DND-41 (cell line): ENCODE measurements at places on chromosomes 16 and 17.

GRCh38 chr16:84354306-84354705, 14.0 kb upstream of the ATP2C2 start:
- DNase-seq: no peak

- no peak for DNase-seq
Measured at GRCh38 chr16:49469311-49469670, 95.7 kb downstream of the C16orf78 start.

- DNase-seq: no peak
Measured at GRCh38 chr17:52536489-52536888, 378.0 kb upstream of the CA10 start.

DNA sequence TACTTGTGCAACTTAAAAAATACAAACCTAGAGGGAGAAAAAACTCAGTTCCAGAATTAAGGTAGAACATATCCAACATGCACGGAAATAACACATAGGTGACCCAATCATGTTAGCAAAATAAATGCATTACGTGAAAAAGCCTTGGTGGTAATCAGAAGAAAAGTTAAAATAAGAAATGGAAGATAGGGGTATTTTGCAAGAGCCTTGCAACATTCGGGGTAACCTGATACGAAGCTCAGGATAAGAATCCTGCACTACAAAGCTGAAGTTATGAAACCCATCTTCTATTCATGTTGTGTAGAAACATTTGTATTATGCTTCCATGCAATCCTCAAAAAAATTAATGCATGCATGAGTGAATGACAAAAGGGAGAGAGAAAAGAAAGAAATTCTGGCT, 33.1 kb downstream of the CHCT1 start:
- no peak for DNase-seq

DNA sequence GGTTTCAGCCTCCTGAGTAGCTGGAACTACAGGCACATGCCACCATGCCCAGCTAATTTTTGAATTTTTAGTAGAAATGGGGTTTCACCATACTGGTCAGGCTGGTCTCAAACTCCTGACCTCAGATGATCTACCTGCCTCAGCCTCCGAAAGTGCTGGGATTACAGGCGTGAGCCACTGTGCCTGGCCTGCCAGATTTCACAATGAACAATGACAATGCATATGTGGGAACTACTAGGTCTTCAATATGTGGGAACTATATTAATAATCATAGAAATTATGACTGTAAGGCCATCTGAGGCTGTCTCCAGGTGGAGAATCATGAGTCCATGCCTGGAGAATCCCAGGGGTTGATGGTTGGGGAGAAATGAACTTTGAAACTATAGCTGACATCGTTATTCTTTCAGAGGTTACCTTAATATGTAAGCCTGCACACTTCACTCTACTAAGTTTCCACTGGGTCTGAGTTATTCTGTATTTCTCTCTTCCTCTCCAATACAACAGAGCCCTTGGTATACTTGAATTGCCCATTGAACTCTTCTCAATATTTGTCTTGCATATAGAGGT, 7.2 kb upstream of the DRC7 start:
- no peak for DNase-seq

DNA sequence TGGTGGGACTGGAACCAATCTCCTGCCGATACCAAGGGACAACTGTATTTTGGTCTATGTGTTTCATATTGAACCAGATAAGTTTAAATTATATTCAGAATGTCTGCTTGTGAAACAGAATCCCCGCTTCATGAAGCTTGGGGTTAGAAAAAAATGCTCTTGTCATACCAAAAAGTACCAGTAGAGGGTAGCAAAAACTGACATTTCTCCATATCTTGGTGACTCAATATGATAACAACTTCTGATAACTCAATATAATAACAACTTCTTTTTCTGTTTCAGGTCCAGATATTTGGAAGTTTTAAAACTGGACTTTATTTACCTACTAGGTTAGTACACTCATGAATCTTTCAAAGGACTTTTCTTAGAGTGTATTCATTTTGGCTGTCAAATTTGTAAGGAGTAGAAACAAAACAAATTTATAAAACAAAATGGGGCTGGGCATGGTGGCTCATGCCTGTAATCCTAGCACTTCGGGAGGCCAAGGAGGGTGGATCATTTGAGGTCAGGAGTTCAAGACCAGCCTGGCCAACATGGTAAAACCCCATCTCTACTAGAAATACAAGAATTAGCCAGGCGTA, 52.3 kb upstream of the ADCY7 start:
- DNase-seq: no peak

DNA sequence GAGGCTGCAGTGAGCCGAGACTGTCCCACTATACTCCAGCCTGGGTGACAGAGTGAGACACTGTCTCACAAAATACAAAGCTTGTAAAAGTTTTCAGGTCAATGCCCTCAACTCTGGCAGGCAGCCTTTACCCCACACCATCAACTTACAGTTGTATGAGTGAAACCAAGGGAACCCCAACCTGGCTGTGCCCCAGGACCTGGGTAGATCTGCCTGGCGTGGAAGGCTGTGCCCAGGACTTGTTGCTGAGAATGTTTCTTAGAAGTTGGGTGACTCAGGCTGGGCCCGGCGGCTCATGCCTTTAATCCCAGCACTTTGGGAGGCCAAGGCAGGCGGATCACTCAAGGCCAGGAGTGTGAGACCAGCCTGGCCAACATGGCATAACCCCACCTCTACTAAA, 7.8 kb downstream of the CES3 start:
- DNase-seq: no peak

GRCh38 chr17:14428648-14429029, 127.8 kb downstream of the HS3ST3B1 start:
- DNase-seq: peak; percentile 80

DNA sequence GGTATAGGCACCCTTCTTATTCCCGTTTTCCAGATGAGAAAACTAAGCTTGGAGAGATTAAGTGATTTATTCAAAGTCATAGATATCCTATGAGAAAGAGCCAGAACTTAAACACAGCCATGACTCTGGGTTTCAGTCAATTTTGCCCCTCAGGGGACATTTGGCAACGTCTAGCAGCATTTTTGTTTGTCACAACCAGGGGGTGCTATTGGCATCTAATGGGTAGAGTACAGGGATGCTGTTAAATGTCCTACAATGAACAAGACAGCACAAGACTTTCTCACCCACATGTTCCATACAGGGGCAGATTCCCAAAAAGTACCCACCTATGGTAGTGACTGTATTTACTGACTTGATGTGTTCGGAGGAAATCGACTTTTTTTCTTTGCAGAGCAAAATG, 4.8 kb upstream of the SHISA9 start:
- peak; percentile 15 for DNase-seq

- peak; percentile 32 for DNase-seq
Measured at GRCh38 chr17:39769974-39770587, 32.3 kb downstream of the GRB7 start.

DNA sequence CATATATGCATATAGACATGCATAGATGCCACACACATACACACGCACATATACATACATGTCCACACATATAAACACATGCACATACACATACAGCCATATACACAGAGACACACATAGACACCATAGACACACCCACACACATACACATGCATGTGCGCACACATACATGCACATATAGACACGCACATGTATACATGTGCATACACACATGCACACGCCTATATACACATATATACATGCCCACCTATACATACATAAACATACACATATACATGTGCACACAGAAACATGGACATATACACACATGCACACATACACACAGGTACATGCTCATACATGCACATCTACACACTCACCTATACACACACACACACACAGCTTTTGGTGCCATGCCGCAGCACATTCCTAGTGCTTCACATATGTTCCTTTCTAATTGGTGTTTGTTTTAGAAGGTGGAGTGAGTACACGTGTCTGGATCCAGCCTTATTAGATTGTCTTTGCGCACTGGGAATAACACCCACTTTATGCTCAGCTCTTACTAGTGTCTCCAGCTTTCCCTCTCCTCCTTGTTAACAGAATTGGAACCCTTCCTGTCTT, 198.0 kb downstream of the RPTOR start:
- no peak for DNase-seq

- DNase-seq: no peak
Measured at GRCh38 chr17:39104046-39104445, 47.4 kb downstream of the PLXDC1 start.

- no peak for DNase-seq
Measured at GRCh38 chr17:5592382-5592781, 8.1 kb upstream of the NLRP1 start.

- DNase-seq: no peak
Measured at GRCh38 chr16:87678618-87679017, 76.3 kb downstream of the JPH3 start.

- DNase-seq: no peak
Measured at GRCh38 chr16:67270931-67271338, 8.4 kb upstream of the PLEKHG4 start.

- no peak for DNase-seq
Measured at GRCh38 chr16:65684230-65684629, 562.4 kb upstream of the CDH11 start.

GRCh38 chr17:39908789-39909352, 9.6 kb downstream of the GSDMB start:
- no peak for DNase-seq

DNA sequence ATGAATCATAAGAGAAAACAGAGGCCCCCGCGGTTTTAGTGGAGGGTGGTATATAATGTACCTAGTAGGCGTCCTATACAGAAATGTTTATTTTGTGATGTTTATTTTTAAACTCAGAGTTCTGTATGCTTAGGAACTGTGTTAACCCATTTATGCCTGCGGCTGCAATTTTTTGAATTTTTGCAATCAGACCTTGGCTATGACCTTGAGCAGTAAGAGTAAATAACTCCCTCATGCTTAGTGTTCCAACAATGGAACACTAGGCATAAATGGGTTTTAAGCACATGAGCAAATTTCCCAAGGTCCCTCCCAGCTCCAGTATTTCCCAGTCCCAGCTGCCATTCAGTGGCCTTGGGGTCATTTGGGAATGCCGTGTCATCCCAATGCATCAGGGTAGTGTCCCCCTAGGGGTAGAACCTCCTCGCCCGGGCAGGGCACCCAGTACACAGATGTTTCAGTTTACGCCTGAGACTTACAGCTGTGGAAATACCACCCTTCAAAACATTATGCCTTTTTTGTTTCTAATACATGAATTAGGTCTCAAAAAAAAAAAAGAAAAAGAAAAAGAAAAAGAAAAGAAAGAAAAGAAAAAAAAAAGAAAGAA, 605.8 kb upstream of the CDH11 start:
- DNase-seq: no peak

- no peak for DNase-seq
Measured at GRCh38 chr17:34991606-34992005, 11.3 kb downstream of the LIG3 start.

DNA sequence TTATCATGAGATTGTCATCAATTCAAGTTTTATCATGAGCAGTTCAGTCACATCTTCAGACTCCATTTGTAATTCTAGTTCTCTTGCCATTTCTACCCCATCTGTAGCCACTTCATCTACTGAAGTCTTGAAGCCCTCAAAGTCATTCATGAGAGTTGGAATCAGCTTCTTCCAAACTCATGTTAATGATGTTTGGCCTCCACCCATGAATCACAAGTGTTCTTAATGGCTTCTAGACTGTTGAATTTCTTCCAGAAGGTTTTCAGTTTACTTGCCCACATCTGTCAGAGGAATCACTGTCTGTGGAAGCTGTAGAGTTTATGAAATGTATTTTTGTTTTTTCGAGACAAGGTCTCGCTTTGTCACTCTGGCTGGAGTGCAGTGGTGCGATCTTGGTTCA, 16.0 kb downstream of the NSRP1 start:
- no peak for DNase-seq

DNA sequence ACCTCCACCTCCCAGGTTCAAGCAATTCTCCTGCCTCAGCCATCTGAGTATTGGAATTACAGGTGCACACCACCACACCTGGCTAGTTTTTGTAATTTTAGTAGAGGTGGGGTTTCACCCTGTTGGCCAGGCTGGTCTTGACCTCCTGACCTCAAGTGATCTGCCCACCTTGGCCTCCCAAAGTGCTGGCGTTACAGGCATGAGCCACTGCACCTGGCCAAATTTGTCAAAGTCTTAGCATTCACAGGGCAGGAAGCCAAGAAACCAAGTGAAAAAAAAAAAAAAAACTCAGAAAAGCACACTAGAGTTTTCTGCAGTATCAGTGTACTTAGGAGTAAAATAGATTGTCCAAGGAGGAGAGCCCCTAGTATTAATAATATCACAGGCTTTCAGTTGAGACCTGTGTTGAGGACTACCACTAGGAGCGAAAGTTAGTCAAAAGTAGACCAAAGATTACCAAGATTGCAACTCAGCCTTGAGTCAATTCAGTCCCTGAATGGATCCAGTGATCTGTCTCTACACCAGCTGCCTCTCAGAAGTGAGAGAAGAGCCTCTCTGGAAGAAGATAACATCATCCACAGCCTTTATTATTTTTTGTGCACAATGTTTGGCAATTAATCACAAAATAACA, 159.7 kb downstream of the CEP112 start:
- DNase-seq: no peak

GRCh38 chr16:82657786-82658185, 31.0 kb downstream of the CDH13 start:
- no peak for DNase-seq

GRCh38 chr16:14522671-14523070, 107.4 kb downstream of the PARN start:
- no peak for DNase-seq

DNA sequence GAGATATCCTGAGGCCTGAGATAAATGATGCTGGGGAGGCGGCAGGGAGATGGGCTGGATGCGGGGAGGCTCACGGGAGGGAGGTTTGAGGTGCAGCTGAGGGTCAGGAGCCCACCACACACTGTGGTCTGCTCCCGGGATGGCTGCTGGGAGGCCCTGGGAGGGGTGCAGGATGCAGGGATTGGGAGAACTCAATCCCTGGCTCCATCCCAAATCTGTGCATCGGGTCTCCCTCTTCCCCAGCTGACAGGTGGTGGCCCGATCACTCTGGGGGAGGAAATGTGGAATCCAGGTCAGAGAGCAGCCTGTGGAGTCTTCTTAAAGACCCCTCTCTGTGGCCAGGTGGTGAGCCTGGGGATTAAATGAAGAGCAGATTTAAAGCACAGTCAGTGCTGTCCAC, 12.0 kb downstream of the PHB1 start:
- DNase-seq: no peak

GRCh38 chr16:75287708-75288107, 36.3 kb upstream of the BCAR1 start:
- no peak for DNase-seq
